ENCODE measurements at places on chromosomes 1 and 21.

DNA sequence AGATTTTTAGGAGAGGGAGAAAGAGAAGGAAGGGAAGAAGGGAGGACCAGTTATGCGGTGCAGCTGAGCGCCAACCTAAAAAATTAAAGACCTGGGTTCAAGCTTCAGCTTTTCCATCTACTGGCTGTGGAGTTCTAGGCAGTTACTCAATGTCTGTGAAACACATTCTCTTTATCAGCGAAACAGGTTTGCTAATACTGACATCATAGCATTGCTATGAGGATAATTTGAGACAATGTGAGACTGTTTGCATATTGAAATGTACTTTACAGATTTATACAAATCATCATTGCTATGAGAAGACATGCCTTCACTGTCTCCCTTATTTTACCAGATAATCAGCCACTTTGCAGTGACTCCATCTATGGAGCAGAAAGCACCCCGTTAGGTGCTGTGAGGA, 222.9 kb upstream of the SGIP1 start:
- no peak for DNase-seq

DNA sequence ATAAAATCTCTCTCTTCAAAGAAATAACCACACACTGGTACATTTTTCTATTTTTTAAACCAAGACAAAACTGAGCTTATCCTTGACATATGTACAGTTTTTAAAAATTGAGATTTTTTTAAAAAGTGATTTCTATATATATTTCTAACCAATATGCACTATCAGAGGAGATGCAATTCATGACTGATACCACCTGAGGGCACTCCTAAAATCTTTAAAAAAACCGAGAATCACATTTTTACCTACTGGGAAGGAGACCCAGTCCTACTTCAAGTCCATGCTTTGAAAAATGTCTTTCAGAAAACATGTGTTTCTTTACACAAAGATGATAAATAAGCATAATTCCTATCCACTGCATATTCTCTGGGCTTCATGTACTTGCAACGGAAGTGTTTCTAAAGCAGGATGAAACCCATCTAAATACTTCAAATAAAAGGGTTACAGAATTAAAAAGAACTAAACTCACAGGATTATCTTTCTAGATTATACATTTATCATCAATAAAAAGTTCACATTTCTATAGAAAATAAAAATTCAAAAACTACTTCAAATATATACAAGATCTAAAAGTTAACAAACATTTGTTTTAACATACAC, 98.6 kb downstream of the ENAH start:
- DNase-seq = no peak

- DNase-seq = peak; percentile 20
Observed at GRCh38 chr1:160707236-160708064, 4.2 kb downstream of the CD48 start.

DNA sequence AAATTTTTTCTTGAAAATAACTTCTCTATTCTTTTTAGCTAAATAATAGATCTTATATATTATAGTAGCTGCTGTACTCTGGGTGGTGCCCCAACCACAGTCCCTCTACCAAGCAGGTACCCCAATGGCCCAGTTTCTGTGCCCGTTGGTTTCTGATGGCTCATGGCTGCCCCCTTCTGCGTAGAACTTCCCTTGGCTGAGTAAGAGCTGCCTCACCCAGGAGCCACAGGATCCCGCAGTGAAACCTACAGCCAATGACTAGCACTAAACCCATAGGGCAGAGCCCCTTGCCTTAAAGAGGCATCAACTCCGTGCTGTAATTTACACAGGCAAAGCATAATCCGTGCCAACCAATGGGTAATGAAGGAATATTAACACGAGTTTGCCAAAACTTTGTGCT, 247.5 kb downstream of the USH2A start:
- no peak for DNase-seq

DNA sequence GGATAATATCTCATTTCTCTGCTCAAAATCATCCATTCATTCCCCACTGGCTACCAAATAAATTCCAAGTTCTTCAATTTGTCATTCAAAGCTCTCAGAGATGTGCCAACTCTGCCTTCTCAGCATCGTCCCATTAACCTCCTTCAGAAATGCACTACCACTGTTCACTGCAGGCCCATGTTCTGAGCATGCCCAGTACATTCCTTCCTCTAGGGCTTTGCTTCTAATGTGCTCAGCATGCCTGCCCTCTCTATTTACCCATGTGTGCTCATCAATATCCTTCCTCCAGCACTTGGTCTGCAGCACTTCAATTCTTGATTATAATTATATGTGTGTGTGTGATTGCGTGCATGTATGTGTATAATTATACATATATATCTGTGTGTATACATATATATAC, 36.1 kb upstream of the RGS8 start:
- no peak for DNase-seq

GRCh38 chr1:75170981-75171380, 36.8 kb downstream of the LHX8 start:
- no peak for DNase-seq

- DNase-seq = no peak
Observed at GRCh38 chr1:14672005-14672404, 73.5 kb downstream of the KAZN start.

DNA sequence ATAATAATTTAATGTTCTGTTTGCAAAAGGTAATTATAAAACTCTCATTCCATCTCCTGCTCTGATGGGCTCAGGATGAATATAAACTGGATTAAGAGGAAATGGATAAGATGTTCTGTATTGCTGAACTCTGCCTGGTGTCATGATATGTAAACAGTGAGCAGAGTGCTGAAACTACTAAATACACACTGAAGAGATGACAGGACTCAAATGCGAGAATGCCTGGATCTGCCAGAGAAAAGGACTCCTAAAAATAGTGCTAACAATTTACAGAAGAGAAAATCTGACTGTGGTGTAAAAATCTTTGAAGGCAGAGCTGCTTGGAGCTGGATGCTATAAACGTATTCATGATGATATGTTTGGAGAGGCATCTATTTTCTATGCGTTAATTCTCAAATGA, 303.2 kb downstream of the RWDD3 start:
- no peak for DNase-seq

DNA sequence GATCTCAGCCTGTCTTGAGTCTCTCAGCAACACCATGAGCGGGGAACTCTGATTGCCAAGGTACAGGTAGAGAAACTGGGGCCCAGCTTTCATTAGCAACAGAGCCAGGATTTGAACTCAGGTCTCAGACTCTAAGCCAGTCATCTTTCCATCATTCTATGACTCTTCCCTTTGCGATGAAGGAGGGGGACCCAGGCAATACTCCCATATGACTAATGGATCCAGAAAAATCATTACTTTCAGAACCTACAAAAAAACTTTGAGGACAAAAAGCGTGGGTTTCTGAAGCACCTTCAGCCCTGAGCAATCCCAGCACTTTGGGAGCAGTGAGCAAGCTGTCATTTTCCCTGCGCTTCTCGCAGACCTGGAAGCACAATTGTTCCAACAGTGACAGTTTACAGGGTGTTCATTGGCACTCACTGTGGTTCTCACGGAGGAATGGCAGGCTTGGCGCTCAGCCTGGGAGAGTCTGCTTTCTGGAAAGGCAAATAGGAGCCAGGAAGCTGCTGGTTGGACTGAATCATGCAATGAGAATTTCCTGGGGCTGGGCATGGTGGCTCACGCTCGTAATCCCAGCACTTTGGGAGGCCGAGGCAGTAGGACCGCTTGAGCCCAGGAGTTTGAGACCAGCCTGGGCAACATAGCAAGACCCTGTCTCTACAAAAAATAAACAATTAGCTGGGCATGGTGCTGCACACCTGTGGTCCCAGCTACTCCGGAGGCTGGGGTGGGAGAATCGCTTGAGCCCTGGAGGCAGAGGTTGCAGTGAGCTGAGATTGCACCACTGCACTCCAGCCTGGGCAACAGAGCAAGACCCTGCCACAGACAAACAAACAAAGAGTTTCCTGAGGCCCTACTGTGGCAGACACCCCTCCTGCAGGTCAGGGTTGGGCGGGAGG, 40.1 kb downstream of the SLC2A7 start:
- no peak for DNase-seq

DNA sequence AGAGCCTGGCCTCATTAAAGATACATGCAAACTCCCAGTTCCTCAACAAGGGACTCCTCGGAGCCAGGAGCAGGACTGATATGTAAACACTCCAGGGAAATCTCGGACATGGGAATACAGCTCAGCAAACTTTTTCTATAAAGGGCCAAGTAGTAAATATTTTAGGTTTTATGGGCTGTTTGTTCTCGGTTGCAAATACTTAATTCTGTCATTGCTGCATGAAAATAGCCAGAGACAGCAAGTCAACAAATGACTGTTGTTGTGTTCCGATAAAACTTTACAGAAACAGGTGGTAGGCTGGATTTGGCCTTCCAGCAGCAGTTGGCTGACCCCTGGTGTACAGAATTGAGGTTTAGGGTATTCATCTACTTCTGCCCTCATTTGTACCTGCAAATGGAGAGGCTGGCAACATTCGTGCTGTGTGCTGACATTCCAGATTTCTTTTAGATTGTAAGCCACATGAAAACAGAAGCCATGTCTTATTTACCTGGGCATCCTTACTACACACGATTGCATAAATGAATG, 360.3 kb downstream of the NTNG1 start:
- DNase-seq = no peak

DNA sequence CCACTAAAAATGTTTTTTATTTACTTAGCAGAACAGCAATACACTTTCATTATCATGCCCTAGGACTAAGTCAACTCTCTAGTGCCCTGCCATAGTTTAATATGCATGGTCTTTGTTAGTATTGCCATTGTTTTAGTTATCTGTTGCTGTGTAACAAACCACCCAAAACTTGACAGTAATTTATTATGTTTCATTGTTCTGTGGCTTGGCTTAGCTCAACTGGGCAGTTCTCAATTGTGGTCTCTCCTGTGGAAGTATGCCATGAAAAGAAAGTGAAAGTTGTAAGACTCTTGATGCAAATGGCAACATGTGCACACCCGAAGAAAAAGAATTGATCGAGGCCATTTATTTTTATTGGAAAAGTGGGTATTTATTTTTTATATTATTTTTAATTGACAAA, 206.3 kb upstream of the KCTD3 start:
- DNase-seq = no peak

DNA sequence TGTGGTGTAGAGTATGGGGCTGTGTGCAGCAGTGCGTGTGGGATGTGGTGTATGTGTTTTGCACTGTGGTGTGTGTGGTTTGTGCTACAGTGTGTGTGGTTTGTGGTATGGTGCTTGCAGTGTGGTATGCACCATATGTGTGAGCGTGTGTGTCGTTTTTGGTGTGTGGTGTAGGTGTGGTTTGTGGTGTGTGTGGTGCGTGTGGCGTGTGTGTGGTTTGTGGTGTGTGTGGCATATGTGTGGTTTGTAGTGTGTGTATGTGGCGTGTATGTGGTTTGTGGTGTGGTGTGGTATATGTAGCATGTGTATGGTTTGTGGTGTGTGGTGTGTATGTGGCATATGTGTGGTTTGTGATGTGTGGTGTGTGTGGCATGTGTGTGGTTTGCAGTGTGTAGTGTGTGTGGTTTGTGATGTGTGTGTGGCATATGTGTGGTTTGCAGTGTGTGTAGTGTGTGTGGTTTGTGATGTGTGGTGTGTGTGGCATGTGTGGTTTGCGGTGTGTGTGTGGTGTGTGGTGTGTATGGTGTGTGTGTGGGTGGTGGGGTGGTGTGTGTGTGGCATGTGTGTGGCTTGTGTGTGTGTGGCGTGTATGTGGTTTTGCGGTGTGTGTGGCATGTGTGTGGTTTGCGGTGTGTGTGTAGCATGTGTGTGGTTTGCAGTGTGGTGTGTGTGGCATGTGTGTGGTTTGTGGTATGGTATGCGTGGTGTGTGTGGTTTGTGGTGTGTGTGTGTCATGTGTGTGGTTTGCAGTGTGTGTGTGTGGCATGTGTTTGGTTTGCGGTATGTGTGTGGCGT, 53.5 kb upstream of the TRAPPC10 start:
- no peak for DNase-seq

Data from activated naive CD4-positive, alpha-beta T cell treated with anti-CD3 and anti-CD28 coated beads for 36 hours (primary cell).